Stimulated activated naive CD8-positive, alpha-beta T cell treated with anti-CD3 and anti-CD28 coated beads, Interleukin-15, Interleukin-2, amounts not matched to agents 100 U/mL and 50 U/mL, for 24 hours (primary cell): ENCODE measurements at places on chromosomes 4 and X.

GRCh38 chr4:171979461-171979860, 166.3 kb downstream of the GALNTL6 start:
- no peak for DNase-seq

GRCh38 chr4:94457692-94458106, 6.0 kb downstream of the PDLIM5 start:
- no peak for DNase-seq

DNA sequence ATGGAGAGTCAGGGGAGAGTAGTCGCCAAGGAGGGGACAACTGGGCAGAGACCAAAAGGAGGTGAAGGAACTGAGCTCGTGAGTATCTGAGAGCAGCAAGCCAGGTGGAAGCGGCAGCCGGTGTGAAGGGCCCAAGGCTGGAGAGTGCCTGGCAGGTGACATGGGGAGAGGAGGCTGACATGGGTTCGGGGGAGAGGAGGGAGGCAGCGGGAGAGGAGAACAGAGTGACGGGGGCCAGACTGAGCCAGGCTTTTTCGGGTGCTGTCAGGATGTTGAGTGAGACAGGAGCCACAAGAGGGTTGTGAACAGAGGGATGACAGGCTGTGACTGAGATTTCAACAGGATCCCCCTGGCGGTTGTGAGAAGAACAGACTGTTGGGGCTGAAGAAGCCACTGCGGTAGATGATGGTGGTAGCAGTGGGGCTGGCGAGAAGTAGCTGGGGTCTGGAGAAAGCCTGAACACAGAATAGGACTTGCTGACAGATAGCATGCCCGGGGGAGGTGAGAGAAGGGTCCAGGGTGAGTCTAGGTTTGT, 5.7 kb downstream of the ELK1 start:
- DNase-seq, result no peak

- DNase-seq, result no peak
Measured at GRCh38 chrX:16023790-16024734, 99.3 kb upstream of the GRPR start.

GRCh38 chr4:102430461-102430910, 70.7 kb upstream of the NFKB1 start:
- DNase-seq, result no peak

DNA sequence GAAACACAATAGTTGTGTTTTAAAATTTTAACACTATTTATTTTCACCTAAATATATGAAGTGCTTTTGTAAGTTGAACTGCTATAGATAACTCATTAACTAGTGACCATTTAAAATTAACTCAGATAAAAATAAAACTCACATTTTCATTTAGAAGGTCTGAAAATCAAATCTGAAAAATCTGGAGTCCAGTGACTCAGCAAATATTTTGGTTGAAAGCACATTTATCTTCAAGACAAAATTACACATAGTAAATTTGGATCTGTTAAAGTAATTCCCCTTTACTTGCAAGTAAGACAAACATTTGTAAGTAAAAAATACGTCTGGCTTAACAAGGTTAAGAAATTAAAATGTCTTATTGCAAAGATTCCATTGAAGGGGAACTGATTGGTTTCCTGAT, 589.1 kb downstream of the TRIML1 start:
- no peak for DNase-seq

GRCh38 chrX:18674417-18674787, 2.5 kb upstream of the RS1 start:
- peak; percentile 35 for DNase-seq

DNA sequence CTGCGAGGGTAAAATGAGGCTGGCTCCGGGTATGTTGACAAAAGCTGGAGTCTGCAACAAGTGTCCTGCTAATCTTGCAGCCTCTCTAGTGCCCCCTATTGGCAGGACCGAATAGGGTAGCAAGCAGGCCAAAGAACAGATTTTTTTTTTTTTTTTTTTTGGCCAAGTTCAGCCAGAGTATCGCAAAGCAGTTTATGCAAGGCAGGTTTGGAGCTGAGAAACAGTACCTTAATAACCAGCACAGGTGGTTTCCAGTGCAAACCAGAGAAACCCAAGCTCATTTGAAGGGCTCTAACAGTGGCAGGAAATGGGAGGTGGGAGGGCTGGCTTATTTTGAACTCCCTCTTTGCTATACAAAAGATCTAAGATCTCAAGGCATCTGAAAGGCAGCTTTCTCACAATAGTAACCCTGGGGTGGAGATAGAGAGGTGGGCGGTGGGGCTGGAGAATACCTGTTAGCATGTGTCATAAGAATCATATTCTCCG, 38.2 kb upstream of the OCIAD2 start:
- peak; percentile 63 for DNase-seq

GRCh38 chr4:6154875-6155274, 45.5 kb downstream of the JAKMIP1 start:
- no peak for DNase-seq

GRCh38 chrX:100685284-100685996, 41.4 kb downstream of the SRPX2 start:
- DNase-seq, result peak; percentile 62
